H9 (cell line): ENCODE measurements at places on chromosomes 16 and 17. TPM values are rescaled to one million over a fixed set of nuclear protein-coding genes. Genes with fewer than 3 reads are reported as not detected.

CTDNEP1 gene
- total RNA-seq = 134 and 141 TPM in 2 replicates

PIMREG gene
- 91.6 and 92.5 TPM in 2 replicates for total RNA-seq

GRCh38 chr16:1770328-1771187 is 785 bp downstream of the NME3 start:
- peak; percentile 77 for DNase-seq

- peak; percentile 21 for DNase-seq
Measured at GRCh38 chr17:80758481-80759376, 214.1 kb downstream of the RPTOR start.

GRCh38 chr16:29910819-29911675 is 10.8 kb downstream of the ASPHD1 start:
- no peak for DNase-seq

- peak; percentile 61 for DNase-seq
Measured at GRCh38 chr17:17044846-17045561, 2.7 kb downstream of the MPRIP start.

DNA sequence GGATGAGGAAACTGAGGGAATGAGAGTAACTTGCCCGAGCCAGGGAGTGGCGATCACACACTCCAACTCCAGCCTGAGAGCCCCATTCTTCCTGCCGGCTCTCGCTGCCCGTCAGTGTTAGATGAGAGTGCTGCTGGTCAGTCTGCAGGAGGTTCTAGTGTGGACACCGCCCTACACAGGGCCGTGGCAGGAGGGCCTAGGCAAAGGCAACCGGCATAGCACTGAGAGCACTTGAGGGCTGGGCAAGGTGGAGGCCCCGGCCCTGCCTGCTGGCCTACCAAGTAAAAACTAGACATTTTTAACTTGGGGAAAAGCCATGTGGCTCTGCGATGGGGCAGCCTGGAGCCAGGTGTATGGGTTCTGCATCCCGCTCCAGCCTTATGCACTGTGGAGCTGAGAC is 354.8 kb downstream of the SEC14L1 start:
- DNase-seq = no peak

GRCh38 chr17:5769593-5770354 is 185.5 kb upstream of the NLRP1 start:
- peak; percentile 55 for DNase-seq

- no peak for DNase-seq
Measured at GRCh38 chr16:65622151-65622550, 500.3 kb upstream of the CDH11 start.

GRCh38 chr17:80868022-80868609 is 123.5 kb upstream of the CHMP6 start:
- no peak for DNase-seq

DNA sequence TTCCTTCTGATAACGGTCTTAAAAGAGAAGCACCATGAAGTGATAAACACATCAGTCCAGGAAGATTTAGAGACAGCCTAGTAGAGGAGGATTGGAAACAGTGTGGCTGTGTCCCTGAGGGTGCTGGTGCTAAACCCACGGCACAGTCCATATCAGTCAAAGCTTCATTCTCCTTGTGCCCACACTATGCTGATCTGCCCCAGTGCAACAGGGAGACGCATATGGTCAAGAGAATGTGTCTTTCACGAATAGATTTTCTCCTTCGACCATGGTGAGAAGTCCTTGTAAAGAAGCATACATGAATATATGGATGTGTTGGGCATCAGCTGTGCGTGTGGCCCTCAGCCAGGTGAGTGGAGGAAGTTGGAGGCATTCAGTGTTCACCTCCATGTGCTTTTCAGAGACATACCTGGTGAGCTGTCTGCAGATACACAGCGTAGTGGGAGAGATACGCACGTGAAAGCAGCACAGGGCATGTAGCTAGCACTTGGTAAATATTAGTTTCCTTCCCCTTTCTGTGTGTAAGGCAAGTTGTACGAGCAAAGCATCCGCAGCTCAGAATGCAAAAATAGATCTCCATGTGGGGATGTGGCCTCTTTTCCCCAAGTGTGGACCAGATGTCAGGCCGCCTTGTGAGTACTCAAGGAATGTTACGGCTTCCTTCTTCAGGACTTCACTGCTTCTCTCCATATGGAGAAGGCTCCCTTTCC is 29.4 kb downstream of the HLF start:
- DNase-seq = no peak

AIPL1 gene
- total RNA-seq = 0.24 and 0.57 TPM in 2 replicates

GRCh38 chr17:33234930-33235685 is 58.0 kb downstream of the ASIC2 start:
- no peak for DNase-seq

PEX12 gene
- total RNA-seq = 5.4 and 5.8 TPM in 2 replicates

- no peak for DNase-seq
Measured at GRCh38 chr17:82384051-82384729, 12.6 kb downstream of the UTS2R start.

ZNF750 gene
- total RNA-seq = 0.09 TPM in 1 of 2 replicates, not detected in the other

ABCC12 gene
- total RNA-seq = 0.09 TPM in 1 of 2 replicates, not detected in the other

AOC2 gene
- total RNA-seq = 5.7 and 7.1 TPM in 2 replicates

PPP1R1B gene
- total RNA-seq = 14.7 and 15.5 TPM in 2 replicates

- DNase-seq = peak; percentile 68
Measured at GRCh38 chr16:2237493-2238149, 1.4 kb downstream of the DNASE1L2 start.

DNA sequence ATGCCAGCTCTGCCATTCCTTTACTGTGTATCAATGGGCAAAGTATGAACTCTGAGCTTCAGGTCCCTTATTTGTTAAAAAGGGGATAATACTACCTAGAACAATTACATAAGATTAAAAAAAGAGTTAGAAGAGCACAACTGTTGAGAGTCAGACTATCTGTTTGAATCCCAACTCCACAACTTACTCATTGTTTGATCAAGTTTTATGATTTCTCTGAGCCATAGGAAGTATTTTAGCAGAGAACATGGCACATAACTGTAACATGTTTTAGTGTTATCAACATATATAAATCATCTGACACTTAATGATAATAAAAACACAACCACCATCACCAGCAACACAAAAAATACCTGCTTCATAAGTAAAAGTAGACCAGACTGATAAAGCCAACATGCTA is 421.3 kb downstream of the ZFHX3 start:
- DNase-seq = no peak

GRCh38 chr17:70022175-70022574 is 52.9 kb upstream of the KCNJ16 start:
- no peak for DNase-seq

DNA sequence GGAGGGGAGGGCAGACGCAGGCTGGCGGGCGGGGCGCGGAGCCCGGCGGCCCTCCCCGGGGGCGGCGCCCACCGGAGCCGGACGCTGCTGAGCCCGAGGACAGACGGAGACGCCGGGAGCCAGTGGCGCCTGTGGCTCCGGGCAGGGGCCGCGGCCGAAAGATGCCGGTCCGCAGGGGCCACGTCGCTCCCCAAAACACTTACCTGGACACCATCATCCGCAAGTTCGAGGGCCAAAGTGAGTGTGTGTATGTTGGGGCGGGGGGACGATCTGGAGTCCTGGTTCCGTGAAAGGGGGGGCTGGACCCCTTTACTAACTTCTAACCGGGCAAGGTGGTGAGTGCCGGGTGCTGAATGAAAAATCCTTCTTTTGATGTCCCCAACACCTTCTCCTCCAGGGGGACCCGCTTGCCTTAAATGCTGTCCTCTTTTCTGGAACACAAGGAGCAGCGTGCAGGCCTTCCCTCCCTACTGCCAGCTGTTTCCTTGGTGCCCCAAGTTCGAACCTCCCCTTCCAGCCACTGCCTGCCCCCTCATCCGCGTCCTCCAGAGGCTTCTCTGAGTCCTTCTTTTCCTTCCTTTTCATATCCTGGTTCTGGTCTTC is at the start of gene KCNH6:
TSS of gene KCNH6 (plus strand) at position 106 of the 603 bp plus-strand sequence. CDS start at position 162, 56 bp downstream.
- DNase-seq = no peak

DNA sequence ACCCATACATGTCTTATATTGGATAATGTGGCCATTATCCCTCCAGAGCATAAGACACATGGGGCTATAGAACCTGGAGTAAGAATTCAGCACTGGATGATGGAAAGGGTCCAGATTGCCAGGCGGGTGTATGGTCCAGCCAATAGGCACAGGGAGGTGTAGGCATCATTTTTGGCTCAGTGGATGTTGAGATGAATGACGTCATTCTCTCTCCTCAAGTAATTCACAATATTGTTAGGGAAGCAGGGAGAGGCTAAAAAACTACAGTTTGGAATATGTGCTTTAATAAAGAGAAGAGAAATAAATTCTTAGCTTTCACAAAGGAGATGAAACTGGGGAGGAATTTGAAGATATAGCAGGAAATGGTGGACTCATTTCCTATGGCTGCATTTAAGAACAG is 461.1 kb upstream of the GOT2 start:
- no peak for DNase-seq

PRR35 gene
- total RNA-seq = 0.33 and 0.50 TPM in 2 replicates

APPBP2 gene
- 17.0 and 17.8 TPM in 2 replicates for total RNA-seq

GRCh38 chr17:8466456-8466855 is 30.8 kb downstream of the NDEL1 start:
- DNase-seq = no peak

DNA sequence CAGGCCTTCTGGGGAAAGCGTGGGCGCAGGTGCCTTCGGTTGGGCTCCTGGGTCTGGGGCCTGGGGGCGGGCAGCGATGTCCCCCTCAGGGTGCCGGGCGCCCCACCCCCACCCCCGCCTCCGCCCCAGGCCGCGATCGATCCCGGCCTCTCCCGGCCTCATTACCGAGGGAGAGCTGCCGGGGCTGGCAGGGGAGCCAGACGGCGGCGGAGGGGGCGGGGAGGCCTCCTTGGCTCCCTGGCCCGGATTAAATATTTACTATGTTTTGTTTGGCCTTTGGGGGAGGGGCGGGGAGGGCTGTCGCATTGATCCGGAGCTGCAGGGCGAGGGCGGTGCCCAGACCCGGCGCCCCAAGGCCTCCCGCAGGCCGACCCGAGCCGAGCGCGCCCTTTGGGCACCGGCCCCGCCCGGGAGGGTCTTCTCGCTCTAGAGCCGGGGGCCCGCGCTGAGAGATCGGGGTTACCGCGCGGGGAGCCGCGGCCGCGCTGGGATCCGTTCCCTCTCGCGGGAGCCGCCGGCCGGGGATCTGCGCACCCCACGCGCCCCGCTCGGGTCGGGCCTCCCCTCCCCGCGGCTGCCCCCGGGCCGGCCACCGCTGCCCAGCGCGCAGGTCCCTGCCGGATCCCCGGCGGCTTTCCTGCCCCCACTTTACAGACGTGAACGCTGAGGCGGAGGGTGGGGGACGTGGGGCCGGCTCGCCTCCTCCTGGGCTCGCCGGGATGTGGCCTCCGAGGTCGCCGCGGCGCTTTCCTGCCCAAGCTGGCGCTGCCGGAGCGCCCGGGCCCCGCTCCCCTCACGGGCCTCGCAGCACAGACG is 27.0 kb downstream of the RTN4RL1 start:
- no peak for DNase-seq

HCRT gene
- total RNA-seq = not detected in 2 replicates

GRCh38 chr16:16126896-16127295 is 96.4 kb downstream of the ABCC6 start:
- DNase-seq = no peak

DNA sequence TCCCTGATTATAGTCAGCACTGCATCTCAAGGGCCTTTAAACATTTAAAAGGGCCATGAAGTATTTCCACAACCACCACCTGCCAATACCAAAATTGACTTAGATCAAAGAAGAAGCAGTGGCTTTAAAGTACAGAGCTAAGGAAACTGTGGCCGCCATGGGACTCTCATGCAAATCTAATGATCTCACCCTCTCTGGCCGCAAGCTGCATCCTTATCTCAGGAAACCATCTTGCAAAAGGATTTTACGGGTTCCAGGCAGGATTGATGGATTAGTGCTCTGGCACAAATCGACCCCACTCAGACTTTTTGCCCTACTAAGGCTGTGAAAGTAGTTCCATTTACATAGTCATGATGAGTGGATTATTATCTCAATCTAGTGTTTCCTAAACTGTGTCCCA is 22.6 kb downstream of the CDRT4 start:
- no peak for DNase-seq

- DNase-seq = no peak
Measured at GRCh38 chr17:71799657-71800056, 321.2 kb upstream of the SOX9 start.

ZNF213 gene
- total RNA-seq = 6.2 and 6.4 TPM in 2 replicates

DNA sequence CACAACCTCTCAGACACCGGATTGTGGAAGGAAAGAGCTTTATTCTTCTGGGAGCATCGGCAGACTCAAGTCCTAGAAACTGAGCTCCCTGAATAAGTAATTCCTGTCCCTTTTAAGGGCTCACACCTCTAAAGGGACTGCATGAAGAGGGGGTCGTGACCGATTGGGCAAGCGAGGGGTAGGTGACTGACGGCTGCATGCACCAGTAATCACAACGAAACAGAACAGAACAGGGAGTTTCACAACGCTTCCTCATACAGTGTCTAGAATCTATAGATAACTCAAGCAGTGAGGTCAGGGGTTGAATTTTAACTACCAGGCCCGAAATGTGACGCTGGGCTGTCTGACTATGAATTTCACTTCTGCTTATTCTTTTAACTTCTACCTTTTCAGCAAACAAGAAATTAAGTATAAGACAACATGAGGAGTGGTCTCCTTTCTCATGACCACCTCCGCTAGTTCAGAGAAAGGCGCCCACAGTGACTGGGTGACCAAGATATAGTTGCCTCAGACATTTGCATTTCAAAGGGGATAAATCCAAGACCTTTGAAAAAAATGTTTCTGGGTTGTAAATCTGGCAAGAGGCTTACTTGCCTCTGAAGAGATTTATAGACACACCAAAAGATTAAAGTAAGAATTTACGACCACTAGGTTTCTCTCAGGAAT is 88.4 kb upstream of the ATF7IP2 start:
- no peak for DNase-seq

DNA sequence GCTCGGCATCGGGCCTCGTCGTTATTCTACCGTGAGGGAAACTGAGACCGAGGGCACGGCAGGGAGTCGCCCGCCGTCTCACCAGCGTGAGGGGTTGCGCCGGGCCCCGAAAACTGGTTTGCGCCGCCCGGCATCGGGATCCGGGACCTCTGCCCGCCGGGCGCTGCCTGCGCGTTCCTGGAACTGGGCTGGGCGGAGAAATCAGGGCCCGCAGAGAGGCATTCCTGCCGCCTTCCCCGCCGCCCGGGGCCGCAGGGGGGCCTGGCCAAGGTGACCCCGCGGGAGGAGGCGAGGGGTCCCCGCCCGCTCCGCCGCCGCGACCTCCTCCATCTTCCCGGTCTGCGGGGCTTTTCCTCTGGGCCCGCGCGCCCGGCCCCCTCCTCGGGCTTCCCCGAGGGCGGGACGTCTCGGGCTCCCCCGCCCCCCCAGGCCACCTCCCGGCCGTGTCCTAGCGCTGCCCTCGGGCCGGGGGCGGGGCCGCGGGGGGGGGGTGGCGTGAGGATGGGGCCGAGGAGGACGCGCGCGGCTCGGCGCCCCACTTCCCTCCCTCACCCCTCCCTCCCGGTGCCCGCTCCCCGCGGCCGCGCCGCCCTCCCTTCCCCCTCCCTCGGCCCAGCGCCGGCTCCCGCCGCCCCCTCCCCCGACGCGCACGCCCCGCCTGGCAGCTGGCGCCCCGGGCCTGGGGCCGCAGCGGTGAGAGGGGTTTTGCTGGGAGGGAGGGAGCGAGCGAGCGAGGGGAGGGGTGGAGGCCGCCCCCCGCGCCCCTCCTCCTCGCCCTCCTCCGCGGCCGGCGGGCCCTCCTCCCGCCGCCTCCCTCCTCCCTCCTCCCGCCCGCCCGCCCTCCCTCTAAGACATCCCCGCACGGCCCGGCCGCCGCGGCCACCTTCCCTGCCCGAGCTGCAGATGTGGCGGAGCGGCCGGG is at the start of gene GLIS2:
TSS of gene GLIS2 (plus strand) at position 882 of the 922 bp plus-strand sequence. CDS start 16,214 bp downstream, outside the sequence.
- peak; percentile 88 for DNase-seq

- DNase-seq = peak; percentile 60
Measured at GRCh38 chr17:1229349-1229899, 40.8 kb upstream of the BHLHA9 start.
